ENCODE measurements at places on chromosomes 12 and 14.

DNA sequence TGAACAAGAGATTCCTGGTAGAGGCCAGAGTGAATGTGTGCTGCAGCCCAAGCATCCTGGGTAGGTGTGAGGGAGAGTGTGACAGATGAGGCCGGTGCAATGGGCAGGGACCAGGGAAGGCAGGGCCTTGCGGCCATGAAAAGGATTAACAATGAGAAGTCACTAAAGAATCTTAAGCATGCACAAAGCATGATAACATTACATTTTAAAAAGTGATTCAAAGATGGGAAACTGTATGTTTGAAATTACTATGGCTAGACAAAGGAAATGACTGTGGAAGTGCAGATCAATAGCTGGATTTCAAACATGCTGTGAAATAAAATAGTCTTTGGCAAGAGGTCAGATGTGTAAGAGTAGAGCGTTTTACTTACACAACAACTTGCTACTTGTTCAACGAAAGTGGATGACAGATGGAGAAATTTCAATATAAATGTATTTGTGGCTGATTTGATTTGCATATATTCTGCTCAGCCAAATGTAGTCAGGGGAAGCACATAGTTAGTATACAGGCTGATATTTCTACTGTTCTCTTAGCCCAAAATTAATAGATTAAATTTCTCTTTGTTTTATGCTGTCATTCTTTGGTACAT is 175.5 kb downstream of the CCDC59 start:
- DNase-seq = no peak

DNA sequence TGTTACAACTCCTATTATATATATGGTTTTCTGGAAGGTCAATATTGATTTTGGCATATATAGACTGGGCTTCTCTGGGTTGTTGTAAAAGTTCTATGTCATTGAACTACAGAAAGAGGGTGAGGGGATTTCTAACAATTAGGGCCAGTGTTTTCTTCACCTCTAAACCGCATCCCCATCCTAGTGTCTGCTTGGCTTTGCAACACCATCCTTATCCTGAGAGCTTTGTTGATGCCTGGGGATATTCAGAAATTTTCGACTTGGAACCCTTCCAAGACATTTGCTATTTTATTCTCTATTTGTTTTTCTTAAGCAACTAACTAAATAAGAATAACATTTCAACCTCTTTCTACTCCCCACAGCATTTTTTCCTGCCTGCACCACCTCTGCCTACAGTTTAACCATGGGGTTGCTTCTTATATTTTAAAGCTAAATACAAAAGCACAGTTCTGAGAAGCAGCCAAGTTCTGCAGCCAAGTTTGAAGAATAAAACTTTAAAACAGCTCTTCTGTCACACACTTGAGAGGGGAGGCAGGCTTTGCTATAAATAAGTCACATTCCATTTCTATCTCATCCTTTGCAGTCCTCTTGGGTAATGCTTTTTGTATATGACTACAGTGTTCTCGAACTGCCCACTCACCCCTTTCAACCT is 53.4 kb downstream of the RGS6 start:
- no peak for DNase-seq

DNA sequence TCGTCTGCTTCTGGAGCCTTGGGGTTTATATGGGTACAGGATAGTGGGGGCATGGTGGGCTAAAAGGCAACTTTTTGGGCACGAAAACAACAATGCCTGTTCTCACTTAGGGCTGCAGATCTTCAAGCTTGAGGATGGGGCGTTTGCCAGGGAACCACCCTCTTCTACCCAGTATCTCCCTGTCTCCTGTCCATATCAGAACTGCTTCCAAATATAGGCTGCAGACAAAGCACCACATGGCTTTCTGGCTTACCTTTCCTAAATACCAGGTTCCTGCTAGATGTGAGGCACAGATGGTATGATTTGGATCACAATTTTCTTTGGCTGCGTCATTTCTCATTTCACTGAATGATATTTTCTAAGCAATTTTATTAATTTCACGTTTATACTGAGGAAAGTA is 70.4 kb downstream of the CMAS start:
- DNase-seq = no peak

DNA sequence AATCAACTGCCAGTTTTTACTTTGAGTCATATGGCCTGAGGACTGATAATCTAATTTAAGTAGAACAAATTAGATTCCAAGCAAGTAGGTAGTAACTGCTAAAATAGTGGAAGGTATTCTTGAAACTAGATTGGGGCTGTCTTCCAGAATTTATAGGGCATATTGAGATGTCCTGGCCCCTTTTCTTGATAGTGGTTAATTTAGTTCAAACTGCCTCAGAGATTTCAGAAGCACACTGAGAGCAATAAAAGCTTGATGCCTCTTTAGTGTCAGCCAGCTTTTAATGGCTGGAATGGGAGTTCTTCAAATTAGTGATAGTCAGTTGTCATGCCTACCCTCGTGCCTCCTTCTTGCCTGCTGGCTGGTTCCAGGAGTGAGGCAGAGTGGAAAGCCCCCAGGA is 120.5 kb downstream of the AKAP6 start:
- DNase-seq = no peak

DNA sequence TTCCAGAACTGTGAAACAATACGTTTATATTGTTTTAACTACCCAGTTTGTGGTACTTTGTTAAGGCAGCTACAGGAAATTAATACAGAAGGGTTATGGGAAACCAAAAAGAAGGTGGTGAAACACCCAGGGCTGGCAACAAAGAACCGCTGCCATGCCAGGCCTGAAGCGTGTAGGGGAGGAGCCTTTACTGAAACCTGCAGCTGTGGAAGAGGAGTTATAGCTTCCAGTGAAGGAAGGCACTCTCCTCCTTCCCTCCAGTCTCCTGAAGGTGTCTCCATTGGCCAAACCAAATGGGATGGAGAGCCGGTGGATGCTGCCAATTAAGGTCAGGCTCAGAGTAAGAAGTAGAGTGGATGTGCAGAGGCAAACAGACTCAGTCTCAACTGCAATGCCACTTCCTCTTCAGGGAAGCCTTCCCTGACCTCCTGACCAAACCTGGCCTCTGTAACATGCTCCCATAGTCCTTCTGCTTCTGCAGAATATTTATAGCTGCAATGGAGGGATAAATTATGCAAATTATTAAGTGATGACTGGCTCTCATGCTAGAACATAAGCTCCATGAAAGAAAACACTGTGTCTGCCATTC is 168.3 kb downstream of the DAD1 start:
- no peak for DNase-seq

DNA sequence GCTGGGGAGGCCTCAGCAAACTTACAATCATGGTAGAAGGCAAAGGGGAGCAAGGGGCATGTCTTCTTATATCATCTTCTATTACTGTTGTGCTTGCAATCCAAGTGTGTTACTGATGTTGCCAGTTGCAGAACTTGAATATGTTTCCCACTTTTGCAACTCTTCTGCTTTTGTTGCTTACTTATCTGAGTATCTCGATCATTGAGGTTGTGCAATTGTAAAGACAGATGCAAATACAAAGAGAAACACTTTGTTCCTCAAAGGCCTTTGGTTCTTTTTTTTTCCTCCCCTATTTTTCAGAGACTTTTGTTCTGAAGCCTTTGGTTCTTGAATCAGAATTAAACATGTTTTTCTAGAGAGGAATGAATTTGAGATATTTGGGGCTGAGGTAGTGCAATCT is 3.7 kb upstream of the COX8C start:
- DNase-seq = no peak
